ENCODE measurements at places on chromosomes 5 and 9.

- no peak for DNase-seq
- H3K27me3 ChIP-seq: no peaks in the 10 kb centered on the region
- no peaks in the 10 kb centered on the region for H3K4me1 ChIP-seq
- H3K36me3 ChIP-seq: no peaks in the 10 kb centered on the region
- H3K27ac ChIP-seq: no peak overlapping the region
Observed at GRCh38 chr9:116933251-116933650, 246.1 kb downstream of the TRIM32 start.

DNA sequence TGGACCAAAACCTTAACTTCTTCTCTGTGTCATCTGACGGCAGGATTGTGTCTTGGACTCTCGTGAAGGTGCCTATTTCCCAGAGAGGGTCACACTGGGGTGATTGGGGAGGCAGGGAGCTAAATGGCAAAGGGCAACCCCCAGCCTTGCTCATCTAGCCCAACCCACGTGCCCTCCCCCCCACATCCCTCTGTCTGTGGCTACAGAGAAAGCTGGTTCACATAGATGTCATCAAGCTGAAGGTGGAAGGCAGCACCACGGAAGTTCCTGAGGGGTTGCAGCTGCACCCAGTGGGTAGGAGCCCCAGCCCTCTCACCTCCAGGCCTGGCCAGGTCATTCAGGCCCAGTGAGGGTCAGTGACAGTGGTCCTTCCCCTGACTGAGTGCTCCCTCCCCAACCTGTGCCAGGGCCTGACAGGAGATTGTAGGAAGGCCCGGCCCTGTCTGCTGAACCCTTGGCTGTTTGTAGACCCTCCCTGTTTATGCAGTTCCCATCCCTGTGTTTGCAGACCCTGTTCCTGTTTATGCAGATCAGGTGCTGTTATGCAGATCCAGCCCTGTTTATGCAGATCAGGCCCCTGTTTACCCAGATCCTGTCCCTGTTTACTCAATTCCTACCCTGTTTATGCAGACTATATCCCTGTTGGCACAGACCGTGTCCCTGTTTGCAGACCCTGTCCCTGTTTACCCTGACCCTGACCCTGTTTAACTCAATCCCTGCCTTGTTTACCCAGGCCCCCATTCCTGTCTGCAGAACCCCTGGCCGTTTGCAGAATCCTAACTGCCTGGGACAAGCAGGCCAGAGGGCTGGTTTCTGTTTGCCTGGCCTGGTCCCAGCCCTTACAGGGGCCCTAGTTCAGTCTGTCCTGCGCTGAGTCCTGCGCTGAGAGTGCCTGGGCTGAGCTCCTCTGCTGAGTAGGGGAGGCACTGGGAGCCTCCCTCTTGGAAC, 10.4 kb downstream of the ENHO start:
- H3K4me1 ChIP-seq: no peaks in the 10 kb centered on the region
- no peak overlapping the region for H3K4me3 ChIP-seq
- no peak overlapping the region for H3K27ac ChIP-seq
- no peaks in the 10 kb centered on the region for H3K27me3 ChIP-seq
- no peak for DNase-seq

- peak overlapping the region; percentile 18 for H3K27ac ChIP-seq
- no peaks in the 10 kb centered on the region for H3K36me3 ChIP-seq
- peaks cover 4% of the 10 kb centered on the region for H3K27me3 ChIP-seq
- H3K4me1 ChIP-seq: peaks cover 21% of the 10 kb centered on the region
Observed at GRCh38 chr9:129437626-129438323, 183.1 kb downstream of the C9orf50 start.

DNA sequence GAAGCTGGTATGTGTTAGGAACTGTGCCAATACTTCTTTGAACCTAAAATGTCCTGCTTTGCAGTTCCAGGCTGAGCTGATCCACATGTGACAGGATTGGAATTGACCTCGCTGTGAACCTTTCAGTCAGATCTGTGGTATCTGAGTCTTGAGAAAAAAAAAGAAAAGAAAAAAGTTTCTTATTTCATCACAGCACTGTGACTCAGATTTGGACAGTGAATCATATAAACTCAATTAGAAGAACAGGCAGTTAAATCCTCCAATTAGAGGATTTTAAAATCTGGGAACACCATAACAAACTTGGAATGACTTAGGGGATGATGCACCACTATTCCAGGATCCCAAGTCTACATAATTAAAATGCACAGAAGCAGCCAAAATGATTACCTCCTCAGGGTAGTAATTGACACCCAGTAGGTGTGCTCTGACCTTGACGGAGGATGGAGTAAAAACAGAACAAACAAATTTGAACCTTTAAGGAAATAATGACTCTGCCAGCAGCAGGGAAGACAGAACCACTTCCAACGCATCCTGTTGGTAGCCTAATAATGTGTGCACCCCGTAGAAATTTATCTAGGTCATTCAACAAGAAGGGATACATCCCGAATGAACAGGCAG, 57.8 kb upstream of the RAI14 start:
- DNase-seq: no peak
- no peaks in the 10 kb centered on the region for H3K27me3 ChIP-seq

DNA sequence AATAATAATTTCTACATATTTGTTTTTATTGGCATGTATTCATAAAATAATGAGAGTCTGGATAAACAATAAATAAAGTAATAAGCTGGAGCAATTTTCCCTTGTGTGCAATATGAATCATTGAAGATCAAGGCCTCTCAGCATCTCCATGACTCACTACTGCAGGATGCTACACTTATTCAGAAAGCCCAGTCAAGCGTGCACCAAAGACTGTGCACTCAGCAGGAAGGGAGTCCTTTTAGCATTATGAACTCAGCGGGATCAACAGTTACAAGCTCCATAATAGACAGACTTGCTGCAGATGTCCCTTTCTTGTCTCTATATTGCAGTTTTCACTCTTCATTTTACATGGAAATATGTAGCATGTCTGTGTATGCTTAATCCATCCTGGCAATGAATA, 485.3 kb downstream of the CDH9 start:
- DNase-seq: no peak
- no peaks in the 10 kb centered on the region for H3K36me3 ChIP-seq
- no peaks in the 10 kb centered on the region for H3K27me3 ChIP-seq

GRCh38 chr5:58501778-58502417, 10.7 kb downstream of the GAPT start:
- H3K4me1 ChIP-seq: no peaks in the 10 kb centered on the region
- DNase-seq: no peak
- no peak overlapping the region for H3K27ac ChIP-seq
- H3K4me3 ChIP-seq: no peak overlapping the region
- H3K27me3 ChIP-seq: no peaks in the 10 kb centered on the region
- no peaks in the 10 kb centered on the region for H3K36me3 ChIP-seq

DNA sequence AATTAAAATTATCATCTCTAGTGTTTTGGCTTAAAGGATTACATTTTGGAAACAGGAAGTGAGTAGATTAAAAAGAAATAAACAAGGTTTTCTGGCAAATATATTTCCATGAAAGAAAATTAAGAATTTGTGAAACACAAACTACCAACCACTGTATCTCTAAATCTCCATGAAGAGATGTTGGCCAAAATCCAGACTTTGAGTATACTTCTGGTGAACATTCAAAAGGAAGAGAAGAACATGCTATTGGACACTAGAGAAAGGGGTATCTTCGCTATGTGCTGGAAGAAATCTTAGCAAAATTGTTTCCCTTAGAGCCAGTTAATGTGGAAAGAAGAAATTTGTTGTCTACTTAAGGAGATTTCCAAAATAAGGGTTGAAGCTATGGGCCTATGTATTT, 710.4 kb upstream of the CTNND2 start:
- no peaks in the 10 kb centered on the region for H3K4me1 ChIP-seq
- H3K36me3 ChIP-seq: no peaks in the 10 kb centered on the region
- no peak overlapping the region for H3K27ac ChIP-seq
- H3K4me3 ChIP-seq: no peak overlapping the region
- no peak for DNase-seq

- H3K4me1 ChIP-seq: peaks cover 16% of the 10 kb centered on the region
- H3K4me3 ChIP-seq: peak overlapping the region; percentile 63
- peak overlapping the region; percentile 63 for H3K27ac ChIP-seq
- H3K27me3 ChIP-seq: no peaks in the 10 kb centered on the region
- no peak for DNase-seq
- peaks cover 35% of the 10 kb centered on the region for H3K36me3 ChIP-seq
Observed at GRCh38 chr9:136944212-136944518, 373 bp downstream of the FBXW5 start.

DNA sequence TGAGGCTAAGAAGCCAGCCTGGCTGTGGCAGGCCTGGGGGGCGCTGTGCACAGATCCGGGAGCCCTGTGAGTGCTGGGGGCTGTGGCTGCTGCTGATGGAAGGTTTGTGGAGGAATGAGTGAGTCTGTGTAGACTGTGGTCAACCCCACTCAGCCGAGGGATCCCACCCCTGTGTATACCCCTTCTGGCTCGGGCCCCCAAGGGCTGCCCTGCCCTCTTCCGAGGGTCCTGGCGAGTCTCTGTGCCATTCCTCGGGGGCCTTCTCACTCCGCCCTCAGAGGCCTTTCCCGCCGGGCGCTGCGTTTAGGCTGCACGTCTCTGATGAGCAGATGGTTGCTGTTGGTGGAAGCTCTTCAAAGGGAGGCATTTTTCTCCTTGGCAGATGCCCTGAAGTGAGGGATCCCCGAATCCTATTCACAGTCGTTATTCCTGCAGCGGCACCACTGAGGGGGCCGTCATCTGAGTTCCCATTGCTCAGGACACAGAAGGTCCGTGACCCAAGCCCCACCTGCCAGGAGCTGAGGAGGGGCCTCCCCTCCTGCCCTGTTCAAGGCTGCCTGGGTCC, 94.1 kb downstream of the RXRA start:
- no peak for DNase-seq
- no peak overlapping the region for H3K27ac ChIP-seq
- no peaks in the 10 kb centered on the region for H3K27me3 ChIP-seq
- no peaks in the 10 kb centered on the region for H3K4me1 ChIP-seq

GRCh38 chr5:34459908-34460307, 196.2 kb upstream of the RAI14 start:
- H3K4me3 ChIP-seq: no peak overlapping the region
- no peaks in the 10 kb centered on the region for H3K4me1 ChIP-seq
- H3K36me3 ChIP-seq: no peaks in the 10 kb centered on the region

GRCh38 chr9:97558701-97559101, 57.2 kb downstream of the TMOD1 start:
- no peak overlapping the region for H3K27ac ChIP-seq
- no peak overlapping the region for H3K4me3 ChIP-seq
- DNase-seq: no peak
- no peaks in the 10 kb centered on the region for H3K4me1 ChIP-seq
- H3K36me3 ChIP-seq: no peaks in the 10 kb centered on the region
- H3K27me3 ChIP-seq: no peaks in the 10 kb centered on the region

DNA sequence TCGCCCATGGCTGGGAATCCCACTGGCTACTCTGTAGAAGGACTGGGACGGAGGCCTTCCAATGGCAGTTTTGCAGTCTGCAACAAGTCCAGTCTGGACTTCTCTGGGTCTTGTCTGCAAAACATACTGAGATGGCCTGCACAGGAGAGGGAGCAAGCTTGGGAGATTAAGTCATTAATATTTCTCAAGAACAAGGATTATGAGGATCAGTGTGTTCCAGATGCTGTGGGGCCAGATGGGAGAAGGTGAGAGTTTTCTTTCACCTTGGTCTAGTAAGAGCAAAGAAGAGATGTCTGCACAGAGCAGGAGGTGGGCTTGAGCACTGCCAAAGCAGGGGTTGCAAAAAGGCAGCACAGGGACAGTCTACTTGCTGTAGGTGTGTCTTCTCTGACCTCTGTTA, at the start of gene PDE6A:
PDE6A (minus strand) TSS at position 128 of the 400 bp plus-strand sequence; CDS start at position 8, 120 bp downstream.
- DNase-seq: no peak
- H3K27me3 ChIP-seq: no peaks in the 10 kb centered on the region
- no peaks in the 10 kb centered on the region for H3K4me1 ChIP-seq

GRCh38 chr9:133759946-133760345, 21.8 kb upstream of the SARDH start:
- H3K27ac ChIP-seq: no peak overlapping the region
- H3K4me1 ChIP-seq: no peaks in the 10 kb centered on the region
- H3K4me3 ChIP-seq: no peak overlapping the region
- H3K36me3 ChIP-seq: no peaks in the 10 kb centered on the region

DNA sequence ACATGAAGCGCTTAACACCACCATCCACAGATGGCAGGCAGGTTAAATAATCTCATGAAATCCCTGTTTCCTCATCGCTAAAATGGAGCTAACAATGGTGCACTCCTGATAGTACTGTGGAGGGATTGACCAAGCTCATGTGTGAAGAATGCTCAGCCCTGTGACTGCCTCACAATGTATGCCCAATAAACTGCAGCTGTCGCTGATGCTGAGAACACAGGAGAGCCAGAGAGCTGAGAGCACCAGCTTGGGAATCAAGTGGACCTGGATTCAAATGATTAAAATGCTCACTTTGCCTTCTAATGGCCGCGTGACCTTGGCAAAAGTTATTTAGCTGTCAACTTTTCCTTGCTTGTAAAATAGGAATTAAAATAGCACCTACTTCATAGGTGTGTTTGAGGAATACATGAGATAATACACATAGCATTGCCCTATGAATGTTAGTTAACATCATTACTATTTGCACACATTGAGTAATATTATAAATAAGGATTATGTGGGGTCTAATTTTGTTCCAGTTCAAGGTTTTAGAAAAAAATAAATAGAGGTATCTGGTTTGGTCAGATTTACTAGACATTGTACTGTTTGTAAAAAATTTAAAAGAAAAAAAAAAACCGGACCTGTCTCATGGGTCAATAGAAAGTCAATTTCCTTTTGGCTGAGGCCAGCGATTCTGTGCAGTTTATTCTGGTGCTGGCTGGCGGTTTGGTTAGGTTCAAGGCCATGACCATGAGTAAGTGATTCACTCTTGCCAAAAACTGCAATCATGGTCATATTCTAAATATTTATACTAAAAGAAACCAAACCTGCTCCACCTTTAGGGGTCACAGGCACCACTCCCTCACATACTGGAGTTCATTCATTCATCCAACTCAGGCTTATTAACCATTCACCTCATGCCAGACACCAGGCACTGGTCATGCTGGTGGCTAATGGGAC, 101.3 kb downstream of the SH3TC2 start:
- no peaks in the 10 kb centered on the region for H3K27me3 ChIP-seq
- no peaks in the 10 kb centered on the region for H3K4me1 ChIP-seq
- no peaks in the 10 kb centered on the region for H3K36me3 ChIP-seq
- DNase-seq: no peak
- H3K27ac ChIP-seq: no peak overlapping the region

- no peaks in the 10 kb centered on the region for H3K36me3 ChIP-seq
- peak overlapping the region; percentile 97 for H3K4me3 ChIP-seq
- H3K27ac ChIP-seq: peak overlapping the region; percentile 89
- peaks cover 4% of the 10 kb centered on the region for H3K4me1 ChIP-seq
Observed at GRCh38 chr9:77177894-77178794, 810 bp downstream of the VPS13A start.

DNA sequence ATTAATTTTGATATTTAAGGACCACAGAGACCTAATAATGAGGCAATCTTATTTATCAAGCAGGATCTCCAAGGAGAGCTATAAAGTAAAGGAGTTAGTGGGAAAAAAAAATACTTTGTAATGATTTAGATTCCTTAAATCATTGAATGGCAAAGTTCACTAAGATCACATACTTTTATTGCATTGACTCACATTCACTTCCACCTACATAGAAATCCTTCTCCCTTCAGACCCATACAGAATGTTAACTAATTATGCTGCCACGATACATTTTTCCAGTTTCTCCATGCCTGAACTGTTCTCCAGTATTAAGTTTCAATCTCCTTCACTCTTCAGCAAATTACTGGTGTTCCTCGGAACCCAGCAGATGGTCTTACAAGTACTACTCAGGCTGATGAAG, 388.7 kb downstream of the EFNA5 start:
- H3K36me3 ChIP-seq: no peaks in the 10 kb centered on the region
- no peak overlapping the region for H3K4me3 ChIP-seq
- H3K27me3 ChIP-seq: no peaks in the 10 kb centered on the region
- DNase-seq: no peak
- no peak overlapping the region for H3K27ac ChIP-seq
- H3K4me1 ChIP-seq: no peaks in the 10 kb centered on the region

Data from effector memory CD4-positive, alpha-beta T cell (primary cell).